RPMI7951 (cell line): ENCODE measurements at places on chromosomes 2 and 18.

GRCh38 chr2:202019689-202020450 lies 13.8 kb upstream of the FZD7 start:
- no peak for DNase-seq

GRCh38 chr2:15126373-15126772 lies 434.8 kb downstream of the NBAS start:
- no peak for DNase-seq

DNA sequence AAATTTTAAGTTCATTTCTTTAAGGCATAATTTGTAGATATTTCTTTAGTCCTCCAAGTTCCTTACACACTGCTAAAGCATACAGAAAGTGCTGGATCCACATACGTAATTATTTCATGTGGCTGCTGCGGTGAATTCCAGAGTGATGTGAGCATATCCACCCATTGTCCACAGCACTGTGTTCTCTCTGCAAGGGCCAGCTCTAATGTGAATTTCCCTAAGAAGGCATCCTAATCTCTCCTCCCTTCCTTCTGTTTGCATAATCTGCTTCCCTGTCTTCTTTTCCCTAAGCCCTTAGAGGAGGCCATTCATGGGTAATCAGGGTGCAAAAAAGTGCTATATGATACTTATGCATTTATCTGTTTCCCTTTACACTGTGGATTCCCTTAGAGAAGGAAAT lies 57.2 kb downstream of the COBLL1 start:
- DNase-seq, result no peak

GRCh38 chr18:67143028-67143427 lies 373.5 kb downstream of the DSEL start:
- DNase-seq, result no peak

DNA sequence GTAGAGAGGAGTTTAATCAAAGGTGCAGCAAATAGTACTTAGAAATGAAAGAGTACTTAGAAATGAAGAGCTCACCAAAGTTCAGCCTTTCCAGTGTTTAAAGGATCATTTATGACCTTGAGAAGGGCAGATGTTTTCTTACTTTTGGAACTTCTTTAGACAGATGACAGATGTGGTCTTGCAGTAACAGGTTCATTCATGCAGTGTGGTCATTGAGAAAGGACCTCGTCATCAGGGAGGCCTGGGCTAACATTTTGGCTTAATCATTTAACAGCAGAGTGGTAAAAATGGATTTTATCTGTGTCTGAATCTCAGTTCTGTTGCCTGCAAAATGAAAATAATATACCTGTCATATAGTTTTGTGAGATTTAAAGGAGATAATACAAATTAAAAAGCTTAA lies 75.1 kb upstream of the NT5C1B start:
- no peak for DNase-seq

- DNase-seq, result peak; percentile 62
Observed at GRCh38 chr18:45165871-45166270, 449.4 kb upstream of the SLC14A2 start.

DNA sequence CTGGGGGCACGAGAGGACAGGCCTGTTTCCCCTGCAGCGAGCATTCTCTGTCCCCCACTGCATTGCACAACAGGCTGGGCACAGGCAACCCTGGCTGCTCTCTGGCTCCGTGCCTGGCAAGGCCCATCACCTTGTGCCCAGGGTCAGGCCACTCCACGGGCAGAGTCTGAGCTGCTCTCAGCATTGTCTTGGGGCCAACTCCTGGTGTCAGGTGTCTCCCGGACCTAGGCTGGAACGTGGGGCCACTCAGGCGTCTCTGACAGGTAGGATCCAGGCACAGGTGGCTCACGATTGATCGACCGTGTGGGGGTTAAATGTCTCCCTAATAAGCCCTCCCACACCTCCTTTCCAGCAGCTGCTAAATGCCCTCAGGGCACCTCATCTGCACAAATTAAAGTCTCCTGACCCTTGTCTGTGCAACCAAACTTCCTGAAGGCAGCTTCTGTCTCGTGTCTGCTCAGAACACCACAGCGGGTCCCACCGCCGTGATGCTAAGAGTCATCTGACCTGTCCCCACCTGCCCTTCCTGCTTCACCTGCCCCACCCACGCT lies 66.6 kb upstream of the GPC1 start:
- DNase-seq, result no peak
